GM18507 (cell line): ENCODE measurements at places on chromosomes 3 and 15.

DNA sequence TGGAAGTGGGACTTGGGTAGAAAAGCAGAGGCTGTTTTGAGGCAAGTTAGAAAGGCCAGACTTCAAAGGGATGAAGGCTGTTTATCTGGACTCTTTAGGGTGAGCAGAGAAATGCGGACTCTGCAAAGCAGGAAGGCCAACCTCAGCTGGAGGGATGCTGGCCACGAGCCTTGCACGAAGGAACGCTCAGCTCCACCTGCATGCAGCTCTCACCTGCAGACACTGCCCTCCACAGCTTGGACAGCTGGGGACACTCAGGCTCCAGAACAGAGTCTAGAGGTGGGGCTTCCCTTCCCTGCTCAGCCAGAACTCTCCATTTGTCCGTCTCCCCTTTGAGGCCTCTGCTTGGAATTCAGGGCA lies 229.7 kb downstream of the ADAMTS17 start:
- DNase-seq: no peak

DNA sequence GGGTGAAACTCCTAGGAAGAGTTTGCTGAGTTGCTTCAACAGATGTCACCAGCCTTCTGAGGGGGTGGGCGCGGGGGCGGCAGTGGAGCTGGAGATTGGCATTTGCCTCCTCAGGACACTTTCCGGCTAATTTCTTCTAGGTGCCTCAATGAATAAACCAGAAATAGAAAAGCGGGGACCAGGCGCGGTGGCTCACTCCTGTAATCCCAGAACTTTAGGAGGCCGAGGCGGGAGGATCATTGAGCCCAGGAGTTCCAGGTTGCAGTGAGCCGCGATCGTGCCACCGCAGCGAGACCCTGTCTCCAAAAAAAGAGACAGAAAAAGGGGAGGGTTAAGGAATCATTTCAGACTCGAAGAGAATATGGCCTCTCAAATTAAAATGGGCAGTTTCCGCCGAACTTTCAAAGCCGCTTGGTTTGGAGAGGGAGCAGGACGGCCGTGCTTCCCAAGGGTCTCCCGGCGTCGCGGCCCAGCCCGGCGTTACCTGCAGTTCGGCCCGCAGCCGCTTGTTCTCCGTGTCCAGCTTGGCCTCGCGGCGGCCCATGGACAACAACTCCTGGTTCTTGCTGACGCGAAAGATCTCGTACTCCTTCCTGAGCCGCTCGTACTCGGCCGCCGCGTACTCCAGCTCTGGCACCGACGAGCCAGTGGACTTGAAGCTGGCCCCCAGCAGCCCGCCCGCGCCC lies 587 bp downstream of the NPHP3 start:
- DNase-seq: peak; percentile 1

DNA sequence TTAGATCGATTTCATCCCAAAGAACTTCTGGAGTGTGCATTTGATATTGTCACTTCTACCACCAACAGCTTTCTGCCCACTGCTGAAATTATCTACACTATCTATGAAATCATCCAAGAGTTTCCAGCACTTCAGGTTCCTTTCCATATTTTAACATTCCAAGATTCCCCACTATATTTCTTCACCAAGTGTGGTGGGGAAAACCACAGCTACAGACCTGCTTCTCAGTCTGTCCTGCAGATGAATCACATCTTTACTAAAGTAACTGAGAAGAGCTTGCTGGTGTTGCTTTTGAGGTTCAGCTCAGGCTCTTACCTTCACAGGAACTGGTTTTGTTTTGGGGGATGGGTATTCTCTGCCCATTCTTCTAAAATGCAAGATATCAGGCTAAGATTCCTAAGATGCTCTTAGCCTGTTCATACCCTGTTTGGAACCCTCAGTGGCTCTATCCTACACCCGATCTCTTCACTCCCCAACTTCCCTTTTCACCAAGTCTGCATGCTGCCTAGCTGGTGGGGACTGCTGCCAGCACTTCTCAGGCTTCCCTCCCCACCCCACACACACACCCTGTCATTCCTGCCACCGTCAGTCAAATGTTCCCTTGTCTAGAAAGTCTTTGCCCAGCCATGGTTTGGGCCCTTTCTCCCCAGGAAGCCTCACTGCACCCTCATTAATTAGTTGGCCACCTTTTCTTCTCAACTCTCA lies 30.8 kb downstream of the SRP14 start:
- no peak for DNase-seq

DNA sequence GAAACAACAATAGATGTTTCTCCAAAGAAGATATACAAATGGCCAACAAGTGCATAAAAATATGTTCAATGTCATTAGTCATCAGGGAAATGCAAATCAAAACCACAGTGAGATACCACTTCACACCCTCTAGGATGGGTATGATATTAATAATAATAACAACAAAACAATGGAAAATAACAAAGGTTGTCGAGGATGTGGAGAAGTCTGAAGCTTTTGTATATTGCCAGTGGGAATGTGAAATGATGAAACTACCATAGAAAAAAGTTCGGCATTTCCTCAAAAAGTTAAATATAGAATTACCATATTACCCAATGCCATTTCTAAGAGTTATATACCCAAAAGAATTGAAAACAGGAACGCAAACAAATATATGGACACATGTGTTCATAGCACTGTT lies 10.8 kb downstream of the BHLHE40 start:
- DNase-seq: no peak

GRCh38 chr3:9678493-9678892 lies 25.1 kb upstream of the CPNE9 start:
- no peak for DNase-seq

DNA sequence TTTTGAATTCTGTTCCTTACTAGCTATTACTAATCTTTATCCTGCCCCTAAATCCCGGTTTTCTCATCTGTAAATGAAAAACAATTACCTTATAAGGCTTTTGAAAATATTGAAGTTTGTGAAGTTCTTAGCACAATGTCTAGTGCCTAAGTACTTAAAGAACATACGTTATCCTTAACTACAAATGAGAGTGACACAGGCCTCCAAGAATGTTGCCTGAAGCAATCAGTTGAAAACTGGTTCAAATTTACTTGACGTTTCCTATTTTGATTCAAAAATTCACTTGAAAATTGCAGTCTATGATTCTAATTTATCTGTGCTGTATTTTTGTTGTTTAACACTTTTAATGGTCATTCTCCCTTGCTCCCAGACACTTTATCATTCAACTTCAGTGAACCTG lies 3.2 kb downstream of the SENP7 start:
- DNase-seq: no peak

- DNase-seq: no peak
Measured at GRCh38 chr3:71438071-71438685, 145.3 kb downstream of the FOXP1 start.
